ENCODE measurements at places on chromosomes 7 and 10.

GRCh38 chr7:140635345-140635744 lies 5.3 kb downstream of the DENND2A start:
- DNase-seq, result no peak

DNA sequence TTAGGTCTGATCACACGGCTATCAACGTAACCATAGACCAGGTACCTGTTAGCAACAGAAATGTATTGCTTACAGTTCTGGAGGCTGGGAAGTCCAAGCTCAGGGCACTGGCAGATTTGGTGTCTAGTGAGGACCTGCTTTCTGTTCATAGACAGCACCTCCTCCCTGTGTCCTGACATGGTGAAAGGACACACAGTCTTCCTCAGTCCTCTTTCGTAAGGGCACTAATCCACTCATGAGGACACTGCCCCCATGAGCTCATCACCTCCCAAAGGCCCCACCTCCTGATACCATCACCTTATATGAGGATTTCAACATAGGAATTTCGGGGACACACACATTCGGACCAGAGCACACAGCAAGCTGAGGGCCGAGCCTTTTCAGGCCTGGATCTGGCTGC lies 71.4 kb upstream of the BTBD16 start:
- DNase-seq, result no peak

DNA sequence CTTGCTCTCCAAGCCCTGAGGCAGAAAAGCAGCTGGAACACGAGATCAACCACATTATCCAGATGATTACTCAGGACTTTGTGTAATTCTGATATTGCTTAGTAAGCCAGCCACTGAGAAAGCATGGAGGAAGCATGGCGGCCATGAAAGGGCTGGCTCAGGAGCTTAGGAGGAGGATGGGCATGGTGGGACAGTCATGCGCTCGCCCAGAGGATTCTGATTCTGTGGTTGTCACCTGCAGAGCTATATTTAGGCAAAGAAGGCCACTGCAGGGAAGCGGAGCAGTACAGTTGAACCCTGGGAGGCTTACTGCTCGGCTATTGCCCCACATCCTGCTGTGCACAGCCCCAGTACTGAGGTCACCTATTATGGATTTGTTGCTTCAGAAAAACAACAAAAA lies 128.8 kb upstream of the DNAJB12 start:
- DNase-seq, result no peak

- no peak for DNase-seq
Measured at GRCh38 chr7:2821161-2821841, 22.8 kb downstream of the GNA12 start.

- DNase-seq, result no peak
Measured at GRCh38 chr7:22696541-22697228, 30.3 kb upstream of the IL6 start.
